ENCODE measurements at places on chromosomes 4 and X.
A peak's percentile ranks its signal among the peaks of the same experiment; 100 is the strongest.

DNA sequence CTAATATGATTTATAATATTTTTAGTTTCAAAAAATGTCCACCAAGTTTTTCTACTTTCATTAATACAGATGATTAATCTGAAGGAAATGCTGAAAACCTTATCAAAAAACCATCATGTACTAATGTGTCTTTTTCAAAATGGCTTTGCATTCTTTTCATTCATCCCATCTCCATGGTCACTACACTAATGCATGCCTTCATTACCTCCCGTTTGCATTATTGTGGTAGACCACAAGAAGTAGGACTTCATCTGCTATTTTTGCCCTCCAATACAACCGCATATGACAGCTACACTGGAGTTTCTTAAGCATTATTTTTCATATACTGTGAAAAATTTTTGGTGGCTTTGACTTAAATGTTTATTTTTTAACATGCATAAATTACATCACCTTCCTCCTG, 37.9 kb upstream of the FSTL5 start:
- DNase-seq = no peak

GRCh38 chr4:2787230-2788100, 5.4 kb upstream of the SH3BP2 start:
- DNase-seq = peak; percentile 37

GRCh38 chr4:46844325-46844917, 64.6 kb downstream of the COX7B2 start:
- DNase-seq = peak; percentile 35

- no peak for DNase-seq
Observed at GRCh38 chrX:94107981-94108380, 434.0 kb downstream of the FAM133A start.

- no peak for DNase-seq
Observed at GRCh38 chr4:141469392-141469791, 167.0 kb upstream of the IL15 start.

GRCh38 chr4:22676063-22676462, 16.7 kb upstream of the GBA3 start:
- DNase-seq = no peak

DNA sequence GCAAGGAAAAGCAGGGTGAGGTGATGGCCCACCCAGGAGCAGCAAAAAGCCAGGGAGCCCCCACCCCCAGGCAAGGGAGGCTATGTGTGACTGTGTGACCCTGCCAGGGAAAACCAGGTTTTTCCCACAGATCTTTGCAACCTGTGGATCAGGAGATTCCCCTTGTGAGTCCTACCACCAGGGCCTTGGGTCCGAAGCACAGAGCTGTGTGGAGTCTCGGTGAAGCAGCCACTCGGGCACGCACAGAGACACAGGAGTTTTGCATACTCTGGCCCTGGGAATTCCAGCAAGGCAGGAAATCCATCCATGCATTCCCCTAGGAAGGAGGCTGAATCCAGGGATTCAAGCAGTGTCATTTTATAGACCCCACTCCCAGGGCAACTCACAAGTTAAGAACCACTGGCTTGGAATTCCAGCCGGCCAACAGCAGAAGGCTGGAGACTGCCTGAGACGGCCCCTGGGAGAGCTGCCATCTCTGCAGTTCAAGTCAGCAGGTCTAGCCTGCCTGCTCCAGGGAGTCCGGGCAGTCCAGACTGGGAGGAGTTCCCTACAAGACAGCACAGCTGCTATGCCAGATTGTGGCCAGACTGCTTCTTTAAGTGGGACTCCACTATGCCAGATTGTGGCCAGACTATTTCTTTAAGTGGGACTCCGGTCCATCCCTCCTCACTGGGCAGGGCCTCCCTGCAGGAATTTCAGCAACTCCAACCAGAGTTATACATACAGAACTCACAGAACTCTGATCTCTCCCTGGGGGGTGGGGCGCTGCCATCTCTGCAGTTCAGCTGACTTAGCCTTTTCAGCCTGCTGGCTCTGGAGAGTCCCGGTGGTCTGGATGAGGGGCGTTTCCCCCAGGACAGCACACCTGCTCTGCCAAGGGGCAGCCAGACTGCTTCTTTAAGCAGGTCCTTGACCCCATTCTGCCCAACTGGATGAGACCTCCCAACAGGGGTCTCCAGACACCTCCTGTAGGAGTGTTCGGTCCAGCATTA, 85.1 kb upstream of the ADAD1 start:
- DNase-seq = no peak

GRCh38 chr4:30601070-30601865, 118.9 kb upstream of the PCDH7 start:
- no peak for DNase-seq

GRCh38 chr4:52157641-52158316, 106.7 kb downstream of the SPATA18 start:
- DNase-seq = no peak

- no peak for DNase-seq
Observed at GRCh38 chr4:4857001-4857808, 2.3 kb upstream of the MSX1 start.

DNA sequence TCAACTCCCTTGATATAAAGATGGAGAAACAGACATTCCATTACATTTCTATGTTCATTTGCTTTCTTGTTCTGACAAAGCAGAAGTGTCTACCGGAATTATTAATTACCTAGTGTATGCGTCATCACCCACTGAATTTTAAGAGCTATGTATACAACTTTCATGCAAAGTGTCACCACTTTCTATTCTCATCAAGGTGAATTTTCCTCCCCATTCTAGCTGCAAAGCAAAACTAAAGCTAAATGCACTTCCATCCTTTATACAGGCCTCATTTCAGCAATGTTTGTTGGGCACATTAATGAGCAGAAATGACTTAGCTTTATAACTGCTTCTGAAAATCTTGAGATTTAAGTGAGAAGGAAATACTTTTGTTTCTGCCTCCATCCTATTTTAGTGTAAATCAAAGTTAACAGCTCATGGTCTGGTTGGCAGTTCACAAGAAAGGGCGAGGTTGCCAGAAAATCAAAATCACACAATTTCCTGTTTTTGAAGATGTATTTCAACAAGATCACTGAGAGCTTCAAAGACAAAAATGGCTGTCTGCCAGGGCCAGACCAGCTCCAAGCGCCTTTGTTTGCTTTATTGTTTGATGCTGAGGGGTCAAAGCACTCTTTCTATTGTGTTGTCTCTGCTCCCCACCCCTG, 7.2 kb upstream of the FAM9C start:
- DNase-seq = no peak

DNA sequence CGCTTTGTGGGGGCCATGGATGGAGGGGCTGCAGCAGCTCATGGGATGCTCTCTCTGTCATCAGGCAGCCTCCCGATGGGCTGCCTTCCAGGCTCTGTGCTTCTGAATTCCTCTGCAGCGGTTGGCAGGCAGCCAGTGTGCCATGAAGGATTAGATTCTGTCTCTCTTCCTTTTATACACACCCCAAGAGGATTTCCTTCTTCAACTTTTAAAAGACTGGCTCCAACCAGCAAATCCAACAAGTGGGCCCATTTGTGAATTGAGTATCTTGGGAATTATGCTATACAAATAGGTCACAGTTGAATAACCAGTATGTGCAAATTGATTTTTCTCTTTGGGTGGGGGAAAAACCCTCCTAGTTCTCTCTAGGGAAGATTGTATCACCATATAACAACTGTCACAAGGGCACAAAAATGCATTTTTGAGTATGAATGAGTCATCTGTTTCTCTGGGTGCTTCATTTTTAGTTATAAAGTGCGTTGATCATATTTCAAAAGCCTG, 96.8 kb upstream of the FAT1 start:
- DNase-seq = no peak

- no peak for DNase-seq
Observed at GRCh38 chr4:94965852-94966251, 208.1 kb downstream of the BMPR1B start.

- no peak for DNase-seq
Observed at GRCh38 chrX:7444967-7445366, 297.0 kb upstream of the PUDP start.

GRCh38 chr4:87717276-87718031, 67.4 kb downstream of the DMP1 start:
- DNase-seq = no peak

DNA sequence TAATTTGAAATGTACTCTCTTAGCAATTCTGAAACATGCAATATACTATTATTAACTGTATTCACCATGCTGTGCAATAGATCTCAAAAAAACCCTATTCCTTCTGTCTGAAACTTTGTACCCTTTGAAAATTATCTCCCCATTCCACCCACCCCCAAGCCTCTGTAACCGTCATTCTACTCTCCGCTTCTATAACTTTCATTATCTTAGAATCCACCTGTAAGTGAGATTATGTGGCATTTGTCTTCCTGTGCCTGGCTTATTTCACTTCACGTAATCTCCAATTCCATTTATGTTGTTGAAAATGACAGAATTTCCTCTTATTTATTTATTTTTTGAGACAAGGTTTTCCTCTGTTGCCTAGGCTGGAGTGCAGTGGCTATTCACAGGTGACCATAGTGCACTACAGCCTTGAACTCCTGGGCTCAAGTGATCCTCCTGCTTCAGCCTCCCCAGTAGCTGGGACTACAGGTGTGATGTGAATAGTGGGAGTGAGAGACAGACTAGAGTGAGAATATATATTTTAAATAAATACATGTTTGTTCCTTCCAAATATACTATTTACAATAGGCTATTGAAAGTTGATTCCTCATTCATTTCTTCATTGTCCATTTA, 30.5 kb downstream of the VSIG4 start:
- DNase-seq = no peak

DNA sequence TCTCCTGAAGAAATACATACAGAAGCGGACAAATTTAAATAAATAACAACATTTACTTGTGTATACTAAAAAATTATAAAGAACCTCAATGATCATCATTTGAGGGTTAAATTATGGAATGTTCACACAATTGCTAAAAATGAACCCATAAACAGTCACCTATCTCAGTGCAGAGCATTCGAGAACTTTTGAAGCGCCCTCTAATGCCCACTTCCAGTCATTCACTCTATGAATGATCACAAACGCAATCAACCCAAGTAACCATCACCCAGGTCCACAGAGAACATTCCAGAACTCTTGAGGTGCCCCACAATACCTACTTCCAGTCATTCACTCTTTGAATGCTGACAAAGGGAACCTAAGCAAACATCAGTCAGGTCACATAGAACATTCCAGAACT, 103.5 kb upstream of the PLAC1 start:
- DNase-seq = no peak

- DNase-seq = no peak
Observed at GRCh38 chr4:151850791-151851213, 90.0 kb upstream of the GATB start.

DNA sequence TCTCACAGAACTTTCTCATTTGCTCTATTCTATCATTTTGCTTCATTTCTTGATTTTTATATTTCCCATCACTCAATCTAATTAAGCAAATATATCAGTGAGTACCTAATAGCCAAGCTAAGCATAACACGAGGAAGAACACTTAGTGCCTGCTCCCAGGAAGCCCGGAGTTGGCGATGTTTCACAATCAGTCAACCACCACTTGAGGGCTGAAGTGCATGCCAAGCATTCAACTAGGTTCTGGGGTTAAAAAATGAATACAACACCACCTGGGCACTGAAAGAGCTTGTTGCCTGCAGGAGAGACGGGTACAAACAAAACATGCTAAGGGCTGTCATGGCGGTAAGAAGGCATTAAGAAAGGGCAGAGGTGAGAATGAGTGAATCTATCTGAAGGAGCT, 47.5 kb downstream of the UCHL1 start:
- no peak for DNase-seq

DNA sequence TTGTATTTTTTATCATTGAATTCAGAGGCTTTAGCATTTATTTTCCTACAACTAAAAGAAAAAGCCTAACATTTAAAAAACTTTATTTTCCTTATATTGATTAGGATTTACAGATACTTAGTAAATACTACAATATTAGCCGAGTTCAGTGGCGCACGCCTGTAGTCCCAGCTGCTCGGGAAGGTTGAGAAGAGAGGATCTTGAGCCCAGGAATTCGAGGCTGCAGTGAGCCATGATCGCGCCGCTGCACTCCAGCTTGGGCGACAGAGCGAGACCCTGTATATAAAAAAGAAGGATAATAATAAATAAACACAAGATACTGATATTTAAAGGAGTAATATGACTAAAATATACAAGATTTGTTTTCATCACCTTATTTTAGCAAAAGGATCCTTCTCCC, 681 bp upstream of the UPF3B start:
- DNase-seq = no peak

DNA sequence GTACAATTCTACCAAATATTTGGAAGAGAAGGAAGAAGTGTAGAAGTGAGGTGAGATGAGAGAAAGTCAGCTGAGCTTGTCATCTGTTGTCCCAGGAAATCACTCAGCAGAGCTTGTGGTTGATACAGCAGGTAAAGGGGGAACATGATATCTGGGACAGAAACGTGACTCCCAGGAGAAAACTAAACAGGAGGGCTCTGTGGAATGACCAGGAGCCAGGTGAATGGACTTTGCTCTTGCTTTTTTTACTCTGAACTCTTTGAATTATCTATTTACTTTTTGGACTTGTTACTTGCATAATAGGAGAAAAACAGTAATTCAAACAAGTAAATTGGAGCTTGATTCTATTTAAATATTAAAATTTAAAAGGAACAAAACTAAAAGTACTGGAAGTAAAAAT, 555.6 kb upstream of the FRG1 start:
- DNase-seq = no peak

GRCh38 chr4:17597517-17597916, 16.9 kb upstream of the MED28 start:
- DNase-seq = no peak

DNA sequence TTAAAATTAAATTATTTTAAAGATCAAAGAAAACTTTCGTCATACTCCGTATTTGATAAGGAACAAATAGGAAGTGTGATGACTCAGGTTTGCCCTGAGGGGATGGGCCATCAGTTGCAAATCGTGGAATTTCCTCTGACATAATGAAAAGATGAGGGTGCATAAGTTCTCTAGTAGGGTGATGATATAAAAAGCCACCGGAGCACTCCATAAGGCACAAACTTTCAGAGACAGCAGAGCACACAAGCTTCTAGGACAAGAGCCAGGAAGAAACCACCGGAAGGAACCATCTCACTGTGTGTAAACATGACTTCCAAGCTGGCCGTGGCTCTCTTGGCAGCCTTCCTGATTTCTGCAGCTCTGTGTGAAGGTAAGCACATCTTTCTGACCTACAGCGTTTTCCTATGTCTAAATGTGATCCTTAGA, at the start of gene CXCL8:
CXCL8 (plus strand) TSS at position 217 of the 426 bp plus-strand sequence; CDS start at position 307, 90 bp downstream.
- DNase-seq = no peak

DNA sequence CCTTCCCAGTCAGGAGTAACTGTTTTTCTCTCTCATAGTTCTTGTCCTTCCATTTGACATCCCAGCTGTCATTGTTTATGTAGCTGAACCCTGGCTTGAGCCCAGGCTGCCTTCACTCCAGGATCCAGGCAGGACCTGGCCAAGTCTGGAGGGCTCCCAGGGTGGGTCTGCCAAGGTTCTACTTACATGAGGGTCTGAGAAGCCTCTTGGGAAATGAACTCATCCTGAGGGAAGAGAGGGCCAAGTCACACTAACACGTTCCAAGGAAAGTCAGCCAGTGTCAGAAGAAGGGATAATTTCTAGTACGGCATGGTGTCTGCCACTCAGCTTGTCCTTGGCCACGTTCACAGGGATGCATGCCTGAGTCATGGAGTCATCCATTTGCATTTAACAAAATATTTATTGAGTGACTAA, 54.8 kb upstream of the SRD5A3 start:
- no peak for DNase-seq

Measured in activated CD4-positive, alpha-beta T cell treated with anti-CD3 and anti-CD28 coated beads, Interleukin-2, amount 50 U/mL, for 24 hours (primary cell).